Testis (tissue), 5 donors: ENCODE measurements at places on chromosomes 4 and X.

DNA sequence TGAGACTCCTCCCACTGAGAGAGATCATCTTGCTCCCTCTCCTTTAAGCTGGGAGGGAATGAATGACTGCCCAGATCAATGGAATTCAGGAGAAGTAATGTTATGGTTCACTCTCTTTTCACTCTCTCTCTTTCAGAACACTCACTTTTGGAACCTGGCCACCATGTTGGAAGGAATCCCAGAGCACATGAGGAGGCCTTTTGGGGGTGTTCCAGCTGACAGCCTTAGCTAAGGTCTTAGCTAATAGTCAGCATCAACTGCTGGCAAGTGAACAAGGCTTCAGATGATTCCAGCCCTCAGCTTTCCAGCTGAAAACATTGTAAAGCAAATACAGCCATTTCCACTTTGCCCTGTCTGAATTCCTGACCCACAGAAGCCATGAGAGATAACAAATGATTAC lies 124.0 kb upstream of the CLNK start:
- peak; percentile 37 for DNase-seq

GRCh38 chrX:74865725-74866124 lies 59.5 kb downstream of the NEXMIF start:
- no peak for DNase-seq

- no peak for DNase-seq
Measured at GRCh38 chr4:86403575-86403974, 43.7 kb upstream of the MAPK10 start.

DNA sequence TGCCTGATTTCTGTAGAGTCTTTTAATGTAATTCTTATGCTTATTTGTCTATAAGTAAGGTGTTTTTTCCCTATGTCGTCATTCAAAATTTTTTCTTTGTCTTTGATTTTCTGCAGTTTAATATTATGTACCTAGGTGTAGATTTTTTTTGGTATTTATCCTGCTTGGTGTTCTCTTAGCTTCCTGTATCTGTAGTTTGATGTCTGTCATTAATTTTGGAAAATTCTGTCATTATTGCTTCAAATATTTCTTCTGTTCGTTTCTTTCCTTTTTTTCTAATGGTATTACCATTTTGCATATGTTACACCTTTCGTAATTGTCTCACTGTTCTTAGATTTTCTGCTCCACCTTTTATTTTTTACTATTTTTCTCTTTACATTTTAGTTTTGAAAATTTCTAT lies 672.5 kb upstream of the KLHL4 start:
- DNase-seq, result no peak

DNA sequence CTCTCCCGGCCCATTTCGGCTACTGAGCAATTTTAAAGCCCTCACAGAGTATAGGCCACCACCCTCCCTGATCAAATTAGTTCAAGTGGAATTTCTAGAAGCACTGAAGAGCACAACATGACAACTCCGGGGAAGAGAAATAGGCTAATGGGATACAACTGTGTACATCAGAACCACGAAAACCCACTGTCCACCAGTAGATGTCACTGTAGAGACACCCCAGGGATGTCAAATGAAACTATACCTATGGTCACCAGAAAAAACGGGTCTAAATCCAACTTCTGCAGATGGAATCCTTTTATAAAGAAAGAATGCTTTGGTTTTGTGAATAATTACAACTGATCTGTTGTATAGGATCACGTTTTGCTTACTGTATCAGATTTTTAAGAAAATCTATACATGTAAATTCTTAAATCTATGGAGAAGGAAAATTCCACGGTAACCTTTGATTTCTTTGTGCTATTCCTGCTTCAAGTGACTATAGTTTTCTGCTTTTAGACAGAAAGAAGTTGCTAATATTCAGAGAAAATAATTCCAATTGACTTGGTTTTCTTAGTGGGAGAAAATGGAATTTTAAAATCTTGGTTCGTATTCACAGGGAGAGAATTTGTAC lies 29.5 kb upstream of the MAP3K15 start:
- DNase-seq, result peak; percentile 68

GRCh38 chr4:98903561-98903960 lies 25.4 kb downstream of the EIF4E start:
- no peak for DNase-seq

- DNase-seq, result peak; percentile 18
Measured at GRCh38 chr4:176656108-176656507, 136.6 kb downstream of the VEGFC start.

GRCh38 chr4:159191989-159192388 lies 89.1 kb downstream of the RAPGEF2 start:
- DNase-seq, result no peak

- peak; percentile 45 for DNase-seq
Measured at GRCh38 chrX:150525061-150525919, 43.1 kb upstream of the MTM1 start.

- peak; percentile 32 for DNase-seq
Measured at GRCh38 chrX:45191820-45192409, 8.8 kb downstream of the DIPK2B start.

- no peak for DNase-seq
Measured at GRCh38 chr4:98098764-98099163, 44.5 kb downstream of the STPG2 start.

- DNase-seq, result peak; percentile 30
Measured at GRCh38 chrX:153494541-153495361, at the start of gene BGN. BGN (plus strand) TSS chrX:153494980; CDS start chrX:153504632, 9,652 bp downstream.

- DNase-seq, result no peak
Measured at GRCh38 chr4:173046818-173047217, 121.8 kb upstream of the GALNT7 start.

DNA sequence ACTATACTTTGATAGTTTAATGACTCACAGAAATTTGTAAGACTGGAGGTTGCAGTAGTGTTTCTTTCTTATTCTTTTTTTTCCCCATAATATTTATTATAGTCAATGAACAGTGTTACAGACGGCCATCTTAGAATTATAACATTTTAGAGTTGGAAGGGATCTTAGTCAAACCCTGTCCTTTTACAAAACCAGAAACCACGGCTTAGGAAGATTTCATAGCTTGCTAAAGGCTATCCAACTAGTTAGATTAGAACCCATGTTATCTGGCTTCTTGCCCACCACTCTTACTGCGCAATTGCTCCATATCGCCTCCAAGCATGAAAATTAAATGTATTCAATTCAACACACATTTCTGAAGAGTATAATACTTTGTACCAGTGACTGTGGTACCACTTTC lies 1.1 kb downstream of the XIAP start:
- no peak for DNase-seq

GRCh38 chr4:25307596-25307995 lies 5.0 kb upstream of the ZCCHC4 start:
- DNase-seq, result peak; percentile 45

DNA sequence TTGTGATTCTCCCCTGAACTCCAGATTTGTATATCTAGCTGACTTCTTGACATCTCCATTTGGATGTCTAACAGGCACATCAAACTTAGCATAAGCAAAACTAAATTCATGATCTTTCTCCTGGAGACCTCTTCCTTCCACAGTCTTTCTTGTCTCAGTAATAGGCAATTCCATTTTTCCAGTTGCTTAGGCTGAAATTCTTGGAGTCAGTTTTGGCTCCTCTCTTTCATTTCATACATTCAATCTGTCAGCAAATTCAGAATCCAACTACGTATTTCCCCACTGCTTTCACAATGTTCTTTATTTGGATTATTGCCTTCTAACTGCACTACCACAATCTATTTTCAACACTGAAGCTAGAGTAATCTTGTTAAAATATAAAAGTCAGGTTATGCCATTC lies 219.9 kb upstream of the GLRA2 start:
- no peak for DNase-seq
